Left lobe of liver (tissue), 2 donors: ENCODE measurements at places on chromosomes 12 and 14.
A peak's percentile ranks its signal among the peaks of the same experiment; 100 is the strongest.

DNA sequence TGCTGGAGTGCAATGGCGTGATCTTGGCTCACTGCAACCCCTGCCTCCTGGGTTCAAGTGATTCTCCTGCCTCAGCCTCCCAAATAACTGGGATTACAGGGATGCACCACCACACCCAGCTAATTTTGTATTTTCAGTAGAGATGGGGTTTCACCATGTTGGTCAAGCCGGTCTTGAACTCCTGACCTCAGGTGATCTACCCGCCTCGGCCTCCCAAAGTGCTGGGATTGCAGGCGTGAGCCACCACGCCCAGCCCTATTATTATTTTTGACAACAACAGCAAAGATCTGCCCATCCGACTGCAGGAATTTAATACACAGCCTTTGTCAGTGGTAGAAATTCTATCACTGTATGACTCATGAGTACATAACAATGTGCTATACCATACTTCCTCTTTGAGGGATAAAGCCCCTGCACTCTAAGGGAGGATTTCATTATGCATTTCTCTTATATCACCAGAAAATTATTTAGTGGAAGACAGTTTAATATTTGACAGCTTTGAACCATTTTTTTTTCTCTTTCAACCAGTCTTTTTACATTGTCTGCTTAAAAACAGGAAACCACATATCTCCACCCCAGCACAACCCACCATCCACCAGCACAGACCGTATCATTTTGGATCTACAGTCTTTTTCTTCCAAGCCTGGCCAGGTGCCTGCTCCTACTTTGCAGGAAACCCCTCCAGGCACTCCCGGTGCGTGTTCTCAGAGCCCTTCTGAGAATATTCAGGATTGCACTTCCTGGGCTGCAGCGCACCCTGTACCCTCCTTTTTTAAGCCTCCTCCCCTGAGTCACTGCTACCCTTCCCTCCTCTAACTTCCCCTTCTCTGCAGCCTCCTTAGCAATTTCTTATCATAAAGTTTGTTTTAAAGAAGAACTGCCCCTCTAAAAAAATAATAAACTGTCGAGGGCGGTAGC, 594 bp downstream of the ARHGDIB start:
- no peak for DNase-seq

GRCh38 chr12:49868952-49869815, 26.3 kb upstream of the BCDIN3D start:
- DNase-seq: no peak

DNA sequence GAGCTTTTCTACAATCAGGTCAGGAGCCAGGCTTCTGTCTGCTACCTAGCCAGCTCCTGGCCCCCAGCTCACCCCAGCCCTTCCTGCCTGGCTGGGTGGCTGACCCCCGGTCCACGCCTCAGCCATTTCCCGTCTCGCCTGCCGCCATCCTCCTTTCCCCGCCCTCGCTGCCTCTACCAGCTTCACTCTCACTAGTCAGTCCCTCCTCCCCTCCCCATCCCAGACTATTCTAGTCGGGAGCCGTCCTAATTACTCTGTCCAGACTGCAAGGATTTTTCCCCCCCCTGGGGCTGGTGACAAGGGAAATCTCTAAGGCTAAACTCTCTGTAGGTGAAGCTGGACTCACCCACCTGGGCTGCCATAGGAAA, 825 bp downstream of the DHH start:
- DNase-seq: no peak

GRCh38 chr12:113422030-113422885, at the start of gene SDSL:
SDSL (plus strand) TSS chr12:113422380; CDS start chr12:113427983, 5,603 bp downstream.
- peak; percentile 87 for DNase-seq

GRCh38 chr12:38152816-38153736, 163.5 kb upstream of the ALG10B start:
- no peak for DNase-seq

GRCh38 chr12:96829354-96829753, 77.7 kb upstream of the NEDD1 start:
- no peak for DNase-seq

DNA sequence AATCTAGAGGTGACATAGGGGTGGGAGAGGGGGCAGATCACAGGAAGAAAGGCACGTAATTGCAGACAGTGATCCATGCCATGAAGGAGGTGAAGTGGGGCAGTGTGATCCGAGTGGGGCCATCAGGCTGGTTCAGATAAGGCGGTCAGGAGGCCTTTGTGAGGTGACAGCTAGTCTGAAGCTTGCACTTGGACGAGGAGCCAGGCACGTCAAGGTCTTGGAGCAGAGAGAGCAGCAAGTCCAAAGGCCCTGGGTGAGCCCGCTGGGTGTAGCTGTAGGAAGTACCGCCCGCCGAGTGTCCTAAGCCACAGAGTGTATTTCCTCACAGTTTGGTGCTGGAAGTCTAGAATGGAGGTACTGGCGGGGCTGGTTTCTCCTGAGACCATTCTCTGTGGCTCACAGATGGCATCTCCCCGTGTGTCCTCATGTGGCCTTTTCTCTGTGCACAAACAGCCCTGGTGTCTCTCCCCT, 23.6 kb downstream of the RHOF start:
- DNase-seq: peak; percentile 76
